ENCODE measurements at places on chromosomes 6 and 20. TPM values are rescaled to one million over a fixed set of nuclear protein-coding genes. Genes with fewer than 3 reads are reported as not detected.

Gene ANKRD6
- 3.1 TPM for polyA plus RNA-seq

Gene PPP1R16B
- 6.8 TPM for polyA plus RNA-seq

Gene CDSN
- not detected for polyA plus RNA-seq

Gene PLAGL2
- polyA plus RNA-seq: 4.7 TPM

Gene RAET1L
- 0.10 TPM for polyA plus RNA-seq

Gene GGTLC1
- 0.39 TPM for polyA plus RNA-seq

Gene GCNT2
- 1.9 TPM for polyA plus RNA-seq

Gene EBF4
- 4.7 TPM for polyA plus RNA-seq

Gene MROH8
- 0.35 TPM for polyA plus RNA-seq

Gene DDRGK1
- polyA plus RNA-seq: 65.5 TPM

Gene BPIFA1
- not detected for polyA plus RNA-seq

Gene RCAN2
- polyA plus RNA-seq: 4.7 TPM

Gene F13A1
- polyA plus RNA-seq: 296 TPM

Gene PTK6
- 3.6 TPM for polyA plus RNA-seq

Gene PPP1R14C
- polyA plus RNA-seq: 0.40 TPM

Gene LIME1
- polyA plus RNA-seq: 5.2 TPM
